ENCODE measurements at places on chromosomes 13 and 19. TPM values are rescaled to one million over a fixed set of nuclear protein-coding genes. Genes with fewer than 3 reads are reported as not detected.

Gene DAND5
- not detected for total RNA-seq

Gene GRK1
- not detected for total RNA-seq

Gene MYO1F
- total RNA-seq, result 76.8 TPM

Gene CGB1
- total RNA-seq, result not detected

Gene P2RY11
- total RNA-seq, result 74.4 TPM

Gene IGFL3
- not detected for total RNA-seq

Gene MBD3L2
- not detected for total RNA-seq

Gene CGB8
- total RNA-seq, result not detected

Gene ZIC5
- not detected for total RNA-seq

Gene DHDH
- total RNA-seq, result 0.68 TPM

Gene ZNF726
- total RNA-seq, result 4.4 TPM

Gene CYP4F8
- total RNA-seq, result not detected

Gene PGLYRP1
- not detected for total RNA-seq

Gene ZNF582
- total RNA-seq, result 4.7 TPM

Gene SLAIN1
- total RNA-seq, result 35.4 TPM

Gene ZNF865
- 12.6 TPM for total RNA-seq

Gene WDR88
- total RNA-seq, result not detected

Gene ZNF566
- 7.0 TPM for total RNA-seq

Gene SF3A2
- 164 TPM for total RNA-seq

Gene OR7C1
- total RNA-seq, result not detected

Gene ZNF17
- 18.3 TPM for total RNA-seq

Gene HPN
- total RNA-seq, result not detected

Gene FPR3
- not detected for total RNA-seq

Gene NKG7
- 159 TPM for total RNA-seq

Gene CAPS
- 33.1 TPM for total RNA-seq

Gene CBARP
- 0.67 TPM for total RNA-seq

Gene ZNF433
- 1.0 TPM for total RNA-seq

Gene TMEM150B
- total RNA-seq, result not detected

Gene FXYD1
- total RNA-seq, result 1.2 TPM

Gene KLK5
- total RNA-seq, result not detected

Gene SIGLEC9
- 0.44 TPM for total RNA-seq

Gene PTPRH
- total RNA-seq, result not detected

Gene SH2D3A
- total RNA-seq, result 33.5 TPM

Gene PSG4
- total RNA-seq, result not detected

Gene F2RL3
- not detected for total RNA-seq

Gene A1BG
- total RNA-seq, result 29.9 TPM
